CD4-positive, alpha-beta T cell (primary cell): ENCODE measurements at places on chromosomes 13 and 19. TPM values are rescaled to one million over a fixed set of nuclear protein-coding genes. Genes with fewer than 3 reads are reported as not detected.

SOX1 gene
- total RNA-seq: not detected

SELENOV gene
- total RNA-seq: not detected

PCDH9 gene
- 0.19 TPM for total RNA-seq

GDF15 gene
- total RNA-seq: not detected

CGB1 gene
- total RNA-seq: not detected

SIGLEC5 gene
- total RNA-seq: not detected

USHBP1 gene
- not detected for total RNA-seq

LILRB4 gene
- 0.60 TPM for total RNA-seq

SMAD9 gene
- total RNA-seq: not detected

DNA sequence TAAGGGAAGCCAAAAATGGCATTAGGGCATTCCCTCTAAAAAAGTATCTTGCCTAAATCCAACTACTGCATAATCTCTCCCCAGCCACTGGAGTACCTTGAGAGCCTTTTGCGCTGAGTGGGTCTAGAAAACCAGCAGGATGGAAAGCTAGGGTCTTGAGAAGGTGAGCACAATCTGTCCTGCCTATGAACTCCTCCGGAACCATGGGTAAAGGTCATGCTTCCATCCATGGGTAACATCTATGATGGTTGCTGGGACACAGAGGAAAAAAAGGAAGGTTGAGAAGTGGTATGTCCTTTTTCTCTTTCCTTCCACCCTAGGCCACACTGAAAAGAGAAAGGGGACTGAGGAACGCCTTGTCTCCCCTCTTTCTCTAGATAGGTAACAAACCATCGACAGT is 52.4 kb downstream of the ZNF676 start:
- H3K27ac ChIP-seq: no peak overlapping the region
- no peaks in the 10 kb centered on the region for H3K36me3 ChIP-seq
- H3K27me3 ChIP-seq: no peaks in the 10 kb centered on the region
- DNase-seq: peak; percentile 0
- H3K4me3 ChIP-seq: no peak overlapping the region

- DNase-seq: no peak
- H3K27me3 ChIP-seq: no peaks in the 10 kb centered on the region
- H3K27ac ChIP-seq: no peak overlapping the region
- H3K4me1 ChIP-seq: no peaks in the 10 kb centered on the region
- H3K36me3 ChIP-seq: peaks cover 89% of the 10 kb centered on the region
- H3K4me3 ChIP-seq: no peak overlapping the region
Measured at GRCh38 chr19:4693078-4693350, 22.9 kb upstream of the MYDGF start.

- peak; percentile 24 for DNase-seq
- H3K36me3 ChIP-seq: peaks cover 4% of the 10 kb centered on the region
- H3K27me3 ChIP-seq: no peaks in the 10 kb centered on the region
- no peak overlapping the region for H3K4me3 ChIP-seq
- H3K4me1 ChIP-seq: peaks cover 10% of the 10 kb centered on the region
- no peak overlapping the region for H3K27ac ChIP-seq
Measured at GRCh38 chr13:41916173-41916954, 44.5 kb downstream of the VWA8 start.

DNA sequence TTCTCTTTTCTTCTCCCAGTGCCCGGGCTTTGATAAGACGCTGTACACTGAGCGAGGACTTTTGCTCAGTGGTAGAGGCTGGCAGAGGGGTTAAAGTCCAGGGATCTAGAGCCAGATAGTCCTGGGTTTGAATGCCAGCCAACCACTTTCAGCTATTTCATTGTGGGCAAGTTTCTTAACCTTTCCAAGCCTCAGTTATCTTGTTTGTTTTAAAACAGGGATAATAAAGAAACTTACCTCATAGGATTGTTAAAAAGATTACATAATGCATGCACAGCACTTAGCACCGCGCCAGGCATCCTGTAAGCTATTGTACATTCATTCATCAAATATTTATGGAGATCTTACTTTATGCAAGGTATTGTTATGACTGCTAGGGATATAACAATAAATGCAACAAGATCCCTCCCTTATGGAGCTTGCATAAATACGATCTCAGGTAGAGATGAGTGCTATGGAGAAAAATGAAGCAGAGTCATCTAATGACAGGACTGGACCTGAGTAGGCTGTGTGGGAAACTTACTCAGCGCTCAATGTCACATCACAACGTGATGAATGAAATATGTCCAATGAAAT is 70.8 kb downstream of the LNX2 start:
- no peaks in the 10 kb centered on the region for H3K27me3 ChIP-seq
- H3K4me3 ChIP-seq: no peak overlapping the region
- no peak for DNase-seq
- no peaks in the 10 kb centered on the region for H3K4me1 ChIP-seq

DNA sequence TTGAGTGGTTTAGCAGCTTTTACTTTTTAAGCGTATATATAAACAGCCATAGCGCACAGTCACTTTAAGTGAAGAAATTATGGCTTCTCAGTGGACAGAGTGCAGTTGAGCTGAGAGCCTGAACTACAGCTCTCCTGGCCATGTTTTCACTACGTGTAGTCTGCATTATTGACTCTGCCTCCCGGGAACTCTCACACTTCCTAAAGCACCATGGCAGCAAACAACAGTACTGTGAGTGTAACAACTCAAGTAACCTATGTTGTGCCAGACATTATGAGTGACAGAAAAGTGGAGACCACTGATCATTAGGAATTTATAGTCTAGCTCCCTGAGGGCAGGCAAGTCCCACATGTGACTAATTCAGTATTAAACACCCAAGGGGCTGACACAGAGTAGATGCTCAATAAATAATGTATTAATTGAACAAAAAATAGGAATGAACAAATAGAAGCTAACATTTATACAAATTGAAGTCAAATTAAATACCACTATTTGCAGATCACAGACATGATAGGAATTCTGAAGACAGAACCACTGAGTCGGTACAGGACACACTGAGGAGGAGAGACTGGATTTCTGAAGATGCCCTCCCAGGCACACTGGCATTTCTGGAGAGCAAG is 19.7 kb downstream of the EFNB2 start:
- peaks cover 4% of the 10 kb centered on the region for H3K27me3 ChIP-seq
- no peaks in the 10 kb centered on the region for H3K36me3 ChIP-seq
- H3K4me3 ChIP-seq: no peak overlapping the region

DNA sequence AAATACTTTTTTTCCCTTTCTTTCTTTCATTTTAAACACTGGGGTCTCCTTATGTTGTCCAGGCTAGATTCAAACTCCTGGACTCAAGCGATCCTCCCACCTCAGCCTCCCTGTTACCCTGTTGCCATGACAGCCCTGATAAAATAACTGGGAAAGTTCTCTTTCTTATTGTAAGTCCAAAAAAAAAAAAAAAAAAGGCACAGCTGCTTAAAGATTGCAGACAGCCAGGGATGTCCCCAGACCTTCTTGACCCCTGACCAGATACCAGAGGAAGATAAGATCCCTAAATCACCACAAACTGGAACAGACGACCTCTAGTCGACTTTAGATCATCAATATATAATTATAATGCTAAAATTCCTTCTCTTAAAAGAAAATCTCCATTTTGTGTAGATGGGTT is 1.1 kb upstream of the MVB12A start:
- peaks cover 31% of the 10 kb centered on the region for H3K36me3 ChIP-seq
- H3K27ac ChIP-seq: no peak overlapping the region
- H3K27me3 ChIP-seq: no peaks in the 10 kb centered on the region
- peaks cover 18% of the 10 kb centered on the region for H3K4me1 ChIP-seq
- no peak overlapping the region for H3K4me3 ChIP-seq
- DNase-seq: no peak

DNA sequence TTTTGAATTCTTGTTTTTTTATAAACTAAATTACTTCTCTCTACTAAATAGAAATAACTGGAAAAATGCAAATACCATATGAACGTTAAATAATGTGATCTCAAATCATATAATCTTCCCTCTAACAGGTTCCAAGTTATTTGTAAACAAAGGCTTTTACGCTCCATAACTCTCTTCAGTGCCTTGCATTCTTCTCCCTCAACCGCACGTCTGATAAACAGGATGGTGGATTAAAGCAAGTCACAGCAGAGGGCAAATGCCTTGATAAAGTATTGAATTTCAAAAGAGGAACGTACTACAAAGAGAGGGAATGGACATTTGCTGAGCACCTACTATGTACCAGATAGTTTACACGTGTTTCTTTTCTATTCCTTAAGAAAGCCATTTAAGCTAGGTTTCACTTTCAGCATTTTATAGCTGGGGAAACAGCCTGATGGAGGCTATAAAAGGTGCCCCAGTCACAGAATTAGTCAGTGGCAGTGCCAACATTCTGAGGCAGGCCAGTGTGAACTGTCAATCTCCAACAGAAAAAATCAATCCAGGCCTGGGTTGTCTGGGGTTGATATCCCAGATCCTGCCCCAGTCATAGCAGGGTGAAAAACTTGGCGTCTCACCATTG is 15.8 kb downstream of the MRPS31 start:
- no peaks in the 10 kb centered on the region for H3K4me1 ChIP-seq
- H3K4me3 ChIP-seq: no peak overlapping the region
- H3K27me3 ChIP-seq: no peaks in the 10 kb centered on the region
- no peak overlapping the region for H3K27ac ChIP-seq
- H3K36me3 ChIP-seq: peaks cover 70% of the 10 kb centered on the region

- no peaks in the 10 kb centered on the region for H3K36me3 ChIP-seq
- peaks cover 33% of the 10 kb centered on the region for H3K4me1 ChIP-seq
- peaks cover 59% of the 10 kb centered on the region for H3K27me3 ChIP-seq
- H3K27ac ChIP-seq: no peak overlapping the region
Measured at GRCh38 chr19:1455002-1455335, 5.0 kb downstream of the APC2 start.

- no peak overlapping the region for H3K27ac ChIP-seq
- H3K27me3 ChIP-seq: no peaks in the 10 kb centered on the region
- H3K4me3 ChIP-seq: no peak overlapping the region
- DNase-seq: no peak
- no peaks in the 10 kb centered on the region for H3K36me3 ChIP-seq
- no peaks in the 10 kb centered on the region for H3K4me1 ChIP-seq
Measured at GRCh38 chr13:80161219-80161618, 179.7 kb downstream of the SPRY2 start.

- no peak overlapping the region for H3K4me3 ChIP-seq
- H3K4me1 ChIP-seq: peaks cover 20% of the 10 kb centered on the region
- no peak for DNase-seq
- peaks cover 44% of the 10 kb centered on the region for H3K36me3 ChIP-seq
Measured at GRCh38 chr19:36577271-36577996, 4.3 kb upstream of the ZNF529 start.

GRCh38 chr13:82878536-82878935 is 1003.7 kb downstream of the SLITRK1 start:
- no peaks in the 10 kb centered on the region for H3K27me3 ChIP-seq
- no peaks in the 10 kb centered on the region for H3K4me1 ChIP-seq
- H3K36me3 ChIP-seq: no peaks in the 10 kb centered on the region
- no peak overlapping the region for H3K27ac ChIP-seq

- H3K4me1 ChIP-seq: peaks cover 52% of the 10 kb centered on the region
- peak; percentile 10 for DNase-seq
- H3K27ac ChIP-seq: no peak within 1 kb of the TSS
- H3K27me3 ChIP-seq: peaks cover 31% of the 10 kb centered on the region
- H3K4me3 ChIP-seq: peak within 1 kb of the TSS; percentile 45
- no peaks in the 10 kb centered on the region for H3K36me3 ChIP-seq
Measured at GRCh38 chr19:6590827-6591319, at the start of gene CD70. CD70 (minus strand) TSS chr19:6591150; CDS start chr19:6591002, 148 bp downstream.

GRCh38 chr13:92823059-92823458 is 403.5 kb upstream of the GPC6 start:
- H3K4me3 ChIP-seq: no peak overlapping the region
- no peaks in the 10 kb centered on the region for H3K4me1 ChIP-seq
- DNase-seq: no peak

DNA sequence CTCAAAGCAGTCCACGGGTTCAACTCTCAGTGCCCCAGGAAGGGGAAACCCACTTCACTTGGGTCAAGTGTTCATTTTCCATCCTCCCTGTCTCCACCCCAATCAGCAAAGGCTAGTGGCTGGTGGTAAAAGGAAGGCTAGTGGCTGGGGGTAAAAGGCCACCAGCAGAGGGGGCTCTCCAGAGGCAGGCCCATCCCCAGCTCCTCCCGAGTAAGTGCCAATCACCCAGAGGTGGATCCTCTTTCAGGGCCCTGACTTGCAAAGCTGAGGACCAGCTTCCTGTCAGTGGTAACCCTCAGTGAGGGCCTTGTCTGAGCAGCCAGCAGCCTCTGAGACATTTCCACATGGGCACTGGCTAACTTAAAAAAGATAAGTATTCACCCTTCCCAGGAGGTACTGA is 22.0 kb upstream of the TPT1 start:
- H3K4me3 ChIP-seq: no peak overlapping the region
- H3K36me3 ChIP-seq: peaks cover 8% of the 10 kb centered on the region

DNA sequence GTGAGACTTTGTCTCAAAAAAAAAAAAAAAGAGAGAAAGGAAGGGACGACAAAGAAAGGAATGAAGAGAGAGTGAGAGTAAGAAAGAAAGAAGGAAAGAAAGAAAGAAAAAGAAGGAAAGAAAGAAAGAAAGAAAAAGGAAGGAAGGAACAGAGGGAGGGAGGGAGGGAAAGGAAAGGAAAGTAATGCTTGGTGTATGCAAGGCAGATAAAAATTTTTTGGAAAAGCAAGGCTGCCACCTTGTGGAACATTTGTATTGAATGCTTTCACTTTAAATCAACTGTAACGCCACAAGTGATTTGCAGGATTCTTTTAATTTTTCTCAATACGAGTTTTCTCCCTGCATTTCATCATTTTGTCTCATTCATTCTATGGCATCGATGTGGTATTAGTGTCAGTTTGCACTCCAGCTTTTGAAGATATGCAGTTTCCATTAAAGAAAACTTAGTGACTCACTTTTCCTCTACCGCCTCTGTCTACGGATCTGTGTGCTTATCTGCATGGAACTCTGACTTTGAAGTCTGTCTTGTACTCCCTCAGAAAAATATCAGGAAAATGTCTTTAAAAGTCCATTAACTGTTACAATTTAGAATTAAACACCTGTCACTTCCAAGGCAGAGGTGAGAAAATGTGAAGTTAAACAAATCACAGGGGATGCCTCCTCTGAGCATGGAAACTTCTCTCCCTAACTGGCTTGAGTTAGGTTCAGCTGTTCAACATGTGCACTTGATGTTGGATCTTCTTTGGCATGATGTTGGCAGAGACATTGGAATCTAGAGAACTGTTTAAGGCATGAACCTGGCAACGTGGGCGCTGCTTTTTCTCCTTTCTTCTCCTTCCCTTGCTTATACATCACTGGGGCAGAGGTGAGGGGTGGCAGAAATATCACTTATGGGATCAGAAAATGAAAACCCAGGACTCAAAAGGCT is 20.0 kb upstream of the ZDHHC20 start:
- H3K36me3 ChIP-seq: no peaks in the 10 kb centered on the region
- DNase-seq: peak; percentile 33
- no peak overlapping the region for H3K4me3 ChIP-seq
- no peak overlapping the region for H3K27ac ChIP-seq
- peaks cover 6% of the 10 kb centered on the region for H3K4me1 ChIP-seq
